IMR-90 (cell line): ENCODE measurements at places on chromosomes 4 and X. TPM values are rescaled to one million over a fixed set of nuclear protein-coding genes. Genes with fewer than 3 reads are reported as not detected.

KLHL13 gene
- 12.5 and 13.6 TPM in 2 replicates for total RNA-seq

CTAG1A gene
- not detected in 2 replicates for total RNA-seq

TMPRSS11A gene
- total RNA-seq, result not detected in 2 replicates

CXCL11 gene
- total RNA-seq, result under 0.01 TPM in 2 replicates

SLC7A11 gene
- total RNA-seq, result 24.7 and 35.6 TPM in 2 replicates

BST1 gene
- total RNA-seq, result 5.3 and 6.6 TPM in 2 replicates

DNA sequence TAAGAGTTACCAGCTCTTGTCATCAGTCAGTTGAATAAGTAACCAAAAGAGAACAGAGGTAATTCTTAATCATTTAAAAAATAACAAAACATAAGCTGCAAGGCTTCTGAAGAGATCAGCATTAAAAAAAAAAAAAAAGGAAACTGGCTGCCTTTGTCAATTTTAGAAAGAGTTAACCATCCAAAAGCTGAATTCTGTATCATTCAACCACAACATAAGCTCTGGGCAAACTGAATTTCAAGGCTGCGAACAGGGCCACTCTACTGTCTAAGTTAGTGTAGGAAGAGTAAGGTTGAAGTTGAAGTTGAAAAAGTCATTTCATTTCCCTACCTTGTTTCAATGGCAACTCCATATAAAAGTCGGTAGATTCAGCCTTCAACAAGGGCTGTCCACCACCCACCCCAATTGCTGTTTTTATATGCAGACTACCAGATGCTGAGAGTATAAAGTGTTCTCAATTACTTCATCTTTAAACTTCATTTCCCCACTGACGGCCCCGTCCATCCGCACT is 1.1 kb upstream of the LIN54 start:
- peak; percentile 24 for DNase-seq

- DNase-seq, result peak; percentile 63
Measured at GRCh38 chr4:84803720-84804119, 162.8 kb downstream of the WDFY3 start.

DNA sequence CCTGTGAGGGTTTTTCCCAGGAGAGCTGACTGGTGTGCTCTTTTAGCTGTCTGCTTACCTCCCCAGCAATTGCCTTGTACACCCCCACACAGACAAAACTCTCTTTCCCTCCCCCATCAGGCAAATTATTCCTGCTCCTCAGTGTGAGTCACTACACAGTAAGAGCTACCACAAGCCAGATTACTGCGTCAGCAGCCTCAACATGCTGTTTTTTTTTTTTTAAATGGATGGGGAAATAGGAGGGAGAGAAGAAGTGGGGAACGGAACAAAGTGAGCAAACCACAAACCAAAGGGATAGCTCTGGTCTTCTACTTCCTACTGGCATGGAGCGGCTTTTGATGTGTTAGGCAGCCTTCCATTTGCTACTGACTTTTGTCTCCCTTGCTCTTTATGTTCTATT is 107.5 kb upstream of the ACSL4 start:
- peak; percentile 95 for DNase-seq

DNA sequence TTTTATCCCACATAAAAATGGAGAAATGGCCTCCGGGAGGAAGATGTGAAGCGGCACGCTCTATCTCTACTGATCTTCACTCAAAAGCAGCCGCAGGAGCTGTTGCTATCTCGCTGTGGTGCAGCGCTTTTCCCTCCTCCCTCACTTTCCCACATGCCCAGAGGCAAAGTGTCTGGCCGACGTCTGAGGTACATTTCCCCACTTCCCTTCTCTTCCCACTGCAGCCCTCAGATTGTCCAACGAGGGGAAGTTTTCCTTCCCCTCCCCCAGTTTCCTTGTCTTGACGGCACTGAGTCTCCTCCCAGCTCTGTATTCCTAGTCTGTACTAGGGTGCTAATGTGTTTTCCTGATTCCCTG is 660 bp upstream of the COL25A1 start:
- DNase-seq, result no peak

- peak; percentile 85 for DNase-seq
Measured at GRCh38 chrX:7330971-7331746, 183.2 kb upstream of the PUDP start.

GRCh38 chr4:6681191-6681590 is 12.5 kb upstream of the S100P start:
- no peak for DNase-seq

GRCh38 chr4:6884341-6884870 is 25.2 kb upstream of the TBC1D14 start:
- peak; percentile 15 for DNase-seq

DNA sequence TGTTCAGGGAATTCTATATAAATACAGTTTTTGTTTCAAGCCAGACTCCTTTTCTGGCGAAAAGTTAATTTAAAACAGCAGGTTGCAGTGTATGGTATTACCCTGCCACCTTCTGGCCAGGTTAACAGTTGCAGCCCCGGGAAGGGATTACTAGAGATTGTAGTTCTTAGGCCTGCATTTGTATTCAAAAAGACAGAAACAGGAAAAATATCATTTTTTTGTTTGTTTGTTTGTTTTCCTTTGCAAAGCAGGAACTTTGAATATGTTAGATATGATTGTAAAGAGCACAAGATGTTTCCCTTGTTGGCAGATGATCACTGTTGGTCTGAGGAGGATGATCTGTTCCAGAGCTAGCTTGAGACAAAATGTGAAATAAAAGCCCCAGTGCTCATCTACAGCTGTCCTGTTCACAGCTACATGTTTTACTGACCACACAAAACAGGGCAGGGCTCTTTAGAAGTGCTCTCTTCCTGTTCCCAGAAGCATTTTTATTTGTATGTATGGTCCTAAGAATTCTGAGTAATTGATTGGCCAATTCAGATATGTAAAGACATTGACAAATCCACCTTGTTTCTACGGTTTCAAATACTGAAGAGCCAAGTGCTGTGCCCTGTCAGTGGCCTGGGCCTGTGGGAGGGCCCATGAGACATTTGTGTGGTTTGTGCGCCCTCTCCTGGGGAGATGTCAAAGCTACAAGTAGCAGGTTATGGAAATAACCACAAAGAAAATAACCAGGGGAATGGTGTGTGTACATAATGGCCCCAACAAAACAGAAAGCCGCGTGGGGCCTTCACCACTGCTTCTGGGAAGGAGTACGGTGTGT is 57.9 kb downstream of the CLDN22 start:
- DNase-seq, result peak; percentile 80

DNA sequence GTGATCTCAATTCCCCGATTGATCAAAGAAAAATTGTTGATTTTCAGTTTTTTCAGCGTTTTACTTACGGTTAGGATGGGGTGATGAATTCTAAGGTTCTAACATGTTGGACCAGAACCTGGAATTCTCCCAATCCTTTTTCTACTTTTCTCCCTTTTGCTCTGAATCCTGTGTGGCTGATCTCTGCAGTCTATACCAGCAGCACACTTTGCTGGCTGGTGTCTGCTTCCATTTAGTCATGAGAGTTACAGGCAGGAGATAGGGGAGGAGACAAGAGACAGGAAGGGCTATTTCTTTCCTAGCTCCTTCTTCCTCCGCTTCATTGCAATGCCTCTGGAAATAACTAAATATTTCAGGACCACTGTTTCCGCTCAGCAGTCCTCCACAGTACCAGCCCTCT is 623.9 kb downstream of the CENPC start:
- DNase-seq, result no peak

DNA sequence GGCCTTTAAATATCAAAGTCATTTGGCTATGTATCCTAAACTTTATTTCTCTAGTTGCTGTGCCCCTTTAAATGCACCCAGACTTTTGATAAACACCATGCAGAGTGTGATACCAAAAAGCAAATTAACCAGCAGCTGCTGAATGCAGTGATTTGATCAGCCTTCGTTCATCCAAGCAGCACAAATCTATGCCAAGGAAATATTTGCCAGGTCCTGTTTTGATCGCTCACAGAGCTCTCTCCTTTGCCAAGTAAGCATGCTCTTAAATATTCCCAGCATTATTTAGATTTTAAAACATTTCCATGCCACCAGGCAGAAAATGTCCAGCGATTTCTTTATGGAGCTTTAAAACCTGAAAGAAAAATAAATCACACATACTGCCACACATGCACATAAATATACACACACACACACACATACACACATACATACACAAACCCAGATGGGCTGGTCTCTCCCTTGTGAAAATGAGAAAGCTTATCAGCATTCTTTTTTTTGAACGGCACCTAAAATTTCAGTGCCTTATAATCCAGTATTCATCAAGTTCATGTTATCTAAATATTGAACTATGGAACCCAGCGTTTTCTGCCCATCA is 35.7 kb downstream of the BTC start:
- no peak for DNase-seq

DNA sequence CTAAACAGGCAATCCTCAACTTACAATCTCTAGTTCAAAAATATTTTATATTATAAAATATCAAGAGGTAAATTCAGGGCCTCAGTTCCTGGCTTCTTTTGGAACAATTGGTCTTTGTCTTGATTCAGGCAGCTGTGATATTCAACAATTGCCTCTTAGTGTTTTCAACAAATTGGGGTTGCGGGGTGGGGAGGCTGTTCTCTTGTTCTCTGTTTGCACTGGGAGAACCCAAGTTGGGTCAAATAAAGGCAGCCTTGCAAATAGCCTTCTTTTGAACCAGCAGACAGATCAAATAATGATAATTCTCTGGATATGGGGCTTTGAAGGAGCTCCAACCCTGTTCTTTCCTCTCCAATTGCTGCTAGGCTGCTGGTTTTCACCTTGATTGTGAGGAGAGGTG is 142.5 kb downstream of the COL4A5 start:
- DNase-seq, result no peak

DNA sequence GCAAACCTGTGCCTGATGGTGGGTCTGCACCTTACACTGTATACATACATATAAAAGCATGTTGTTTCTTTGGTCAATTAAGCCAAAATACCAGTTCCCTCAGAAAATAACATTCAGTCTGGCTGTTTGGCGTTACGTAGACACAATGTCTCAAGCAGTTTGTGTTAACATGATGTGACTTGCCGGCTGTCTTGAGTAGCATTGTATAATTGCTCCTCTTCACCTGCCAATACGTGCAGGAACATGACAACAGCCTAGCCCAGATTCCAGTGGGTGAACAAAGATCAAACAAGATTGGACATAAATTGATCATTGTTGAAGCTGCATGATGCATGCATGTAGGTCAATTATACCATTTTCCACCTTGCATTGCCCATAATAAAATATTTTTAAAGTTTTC is 102.3 kb downstream of the F11 start:
- DNase-seq, result no peak

GRCh38 chr4:124209211-124209610 is 503.3 kb downstream of the ANKRD50 start:
- no peak for DNase-seq

- peak; percentile 18 for DNase-seq
Measured at GRCh38 chrX:100926453-100926852, 2.3 kb downstream of the XKRX start.

- no peak for DNase-seq
Measured at GRCh38 chr4:15018361-15018760, 16.1 kb downstream of the CPEB2 start.

DNA sequence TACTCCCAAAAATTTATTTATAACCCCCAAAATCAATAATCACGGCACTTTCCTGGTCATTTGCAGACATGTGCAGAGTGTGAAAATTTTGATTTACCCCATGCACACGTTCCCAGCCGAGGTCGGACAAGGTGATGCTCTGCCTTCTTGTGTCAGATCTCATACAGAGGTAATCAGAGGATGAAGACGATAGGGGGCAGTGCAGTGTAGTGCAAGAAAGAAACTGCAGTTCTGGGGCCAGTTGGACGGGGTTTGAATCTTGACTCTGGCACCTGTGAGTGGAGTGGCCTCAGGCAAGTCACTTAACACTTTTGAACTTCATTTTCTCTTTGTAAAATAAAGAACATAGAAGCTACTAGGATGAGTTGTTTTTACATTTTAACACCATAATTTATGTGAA is 88.4 kb downstream of the FRMPD3 start:
- peak; percentile 50 for DNase-seq

DNA sequence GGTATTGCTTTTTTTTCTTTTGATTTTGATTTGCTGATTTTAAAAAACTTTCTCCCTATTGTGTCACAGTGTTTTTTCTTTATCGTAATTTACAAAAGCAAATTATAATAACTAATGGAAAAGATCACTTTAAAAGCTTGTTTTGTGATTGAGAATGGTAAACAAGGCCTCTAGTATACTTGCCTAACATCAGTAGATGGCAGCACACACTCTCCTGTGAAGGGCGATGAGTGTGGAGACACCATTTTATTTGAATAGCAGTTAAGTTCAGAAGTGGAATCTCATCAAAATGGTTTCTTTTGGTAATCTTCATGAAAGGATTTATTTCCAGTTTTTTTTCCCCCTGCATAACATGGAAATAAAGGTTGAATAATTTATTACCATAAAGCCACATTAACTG is 72.3 kb downstream of the PAK3 start:
- peak; percentile 0 for DNase-seq

DNA sequence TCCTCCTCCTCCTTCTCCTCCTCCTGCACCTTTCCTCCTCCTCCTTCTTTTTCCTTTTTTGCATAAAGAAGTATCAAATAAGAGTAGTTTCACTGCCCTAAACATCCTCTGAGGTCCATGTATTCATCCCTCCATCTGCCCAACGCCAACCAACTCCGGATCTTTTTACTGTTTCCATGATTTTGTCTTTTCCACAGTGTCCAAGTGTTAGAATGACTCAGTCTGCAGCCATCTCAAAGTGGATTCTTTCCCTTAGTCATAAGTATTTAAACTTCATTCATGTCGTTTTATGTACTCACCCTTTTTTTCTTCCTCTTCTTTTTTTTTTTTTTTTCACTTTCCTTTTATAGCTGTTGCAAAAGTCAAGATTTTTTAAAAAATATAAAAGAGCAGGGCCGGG is 12.9 kb downstream of the CSF2RA start:
- DNase-seq, result peak; percentile 14

GRCh38 chrX:65203545-65203944 is 227.3 kb upstream of the ZC4H2 start:
- DNase-seq, result no peak

DNA sequence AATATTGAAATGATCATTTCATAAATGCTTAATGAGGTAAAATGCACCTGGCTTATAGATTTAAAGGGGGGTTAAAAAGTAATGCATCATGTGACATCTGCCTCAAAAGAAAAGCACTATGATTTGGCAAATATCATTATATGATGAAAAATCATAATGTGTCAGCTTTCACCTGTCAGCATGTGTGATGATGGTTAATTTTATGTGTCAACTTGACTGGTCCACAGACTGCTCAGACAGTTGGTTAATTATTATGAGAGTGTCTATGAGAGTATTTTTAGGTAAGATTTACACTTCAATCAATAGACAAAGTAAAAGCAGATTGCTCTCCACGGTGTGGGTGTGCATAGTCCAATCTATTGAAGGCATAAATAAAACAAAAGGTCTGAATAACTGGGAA is 1986.7 kb downstream of the PCDH7 start:
- no peak for DNase-seq
